Activated T-helper 2 cell treated with anti-CD3 and anti-CD28 coated beads, Interferon-gamma antibody, Interleukin-2, Interleukin-4, amounts not matched to agents 10 μg/mL and 5 μg/mL and 100 μg/mL, durations not matched to agents 14 hours and 24 hours and 36 hours (primary cell): ENCODE measurements at places on chromosomes 4 and X. TPM values are rescaled to one million over a fixed set of nuclear protein-coding genes. Genes with fewer than 3 reads are reported as not detected.

Gene TDO2
- total RNA-seq: not detected in 2 replicates

Gene CTBP1
- 194 and 195 TPM in 2 replicates for total RNA-seq

- H3K4me1 ChIP-seq: no peaks in the 10 kb centered on the region
- no peak overlapping the region for H3K27ac ChIP-seq
- H3K36me3 ChIP-seq: no peaks in the 10 kb centered on the region
- H3K4me3 ChIP-seq: no peak overlapping the region
- H3K27me3 ChIP-seq: no peaks in the 10 kb centered on the region
Observed at GRCh38 chrX:96861218-96861617, 22.5 kb upstream of the RPA4 start.

DNA sequence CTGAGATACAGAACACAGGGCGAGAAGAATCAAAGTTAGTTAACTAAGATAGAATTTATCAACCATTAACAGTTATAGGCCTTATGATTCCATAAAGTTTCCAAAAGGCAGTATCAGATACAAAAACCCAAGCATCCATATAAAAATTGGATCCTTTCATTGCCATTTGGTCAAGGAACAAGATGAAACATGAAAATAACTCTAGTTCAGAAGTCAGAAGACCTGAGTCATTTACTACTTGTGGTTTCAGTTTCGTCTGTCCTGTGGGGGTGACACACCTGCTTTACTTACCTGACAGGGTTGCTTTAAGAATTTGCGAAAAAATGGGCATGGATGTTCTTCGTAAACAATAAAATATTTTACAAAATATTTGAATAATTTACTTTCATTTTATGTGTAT lies 130.8 kb downstream of the ANAPC10 start:
- H3K4me3 ChIP-seq: no peak overlapping the region
- H3K27ac ChIP-seq: no peak overlapping the region
- H3K4me1 ChIP-seq: peaks cover 4% of the 10 kb centered on the region

Gene TNIP3
- total RNA-seq: 9.2 TPM in 2 replicates

Gene GYPE
- 0.21 and 0.25 TPM in 2 replicates for total RNA-seq

GRCh38 chr4:181017038-181017437 lies 1226.2 kb upstream of the TENM3 start:
- H3K4me3 ChIP-seq: no peak overlapping the region
- H3K27me3 ChIP-seq: no peaks in the 10 kb centered on the region
- DNase-seq: no peak
